ENCODE measurements at places on chromosomes 5 and 9.

- no peak for DNase-seq
Measured at GRCh38 chr9:137519553-137519952, 30.6 kb downstream of the PNPLA7 start.

DNA sequence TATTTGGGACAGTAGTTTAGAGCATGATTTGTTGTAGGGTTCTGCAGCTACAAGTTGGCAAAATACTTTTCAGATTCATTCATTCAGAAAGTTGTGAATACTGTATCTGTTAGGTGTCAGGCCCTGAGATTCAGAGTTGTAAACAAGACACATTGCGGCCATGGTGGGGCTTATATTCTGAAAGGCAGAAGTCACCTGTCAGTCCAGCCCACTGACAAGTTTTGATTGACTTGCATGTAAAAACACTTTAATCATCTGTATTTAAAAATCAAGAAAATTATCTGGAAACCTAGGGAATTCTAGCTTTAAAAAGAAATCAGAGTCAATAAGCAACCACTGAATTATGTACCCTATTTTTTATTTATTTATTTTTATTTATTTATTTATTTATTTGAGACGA, 13.0 kb downstream of the LARP1 start:
- DNase-seq = no peak

- no peak for DNase-seq
Measured at GRCh38 chr5:79585116-79585515, 27.1 kb upstream of the TENT2 start.

DNA sequence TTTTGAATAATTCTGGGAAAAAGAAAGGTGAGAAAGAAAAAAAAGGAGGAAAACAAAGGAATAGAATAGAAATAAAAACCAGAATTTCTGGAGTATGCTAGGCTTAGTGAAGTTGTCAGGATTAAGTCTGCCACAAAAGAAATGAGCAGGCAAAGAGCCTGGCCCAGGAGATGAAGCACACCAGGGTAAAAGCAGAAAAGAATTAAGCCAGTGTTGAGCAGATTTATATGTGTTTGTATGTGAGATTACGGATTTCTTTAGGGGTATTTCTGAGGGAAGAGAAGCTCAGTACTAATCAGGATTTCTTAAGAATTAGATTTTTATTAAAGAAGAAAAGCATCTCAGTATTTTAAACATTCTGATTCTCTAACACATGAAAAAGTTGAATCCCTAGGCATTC, 74.5 kb downstream of the MRPS27 start:
- DNase-seq = no peak

GRCh38 chr5:95738072-95738471, 6.9 kb downstream of the RHOBTB3 start:
- DNase-seq = no peak

- no peak for DNase-seq
Measured at GRCh38 chr9:110081395-110081794, 126.6 kb downstream of the C9orf152 start.

DNA sequence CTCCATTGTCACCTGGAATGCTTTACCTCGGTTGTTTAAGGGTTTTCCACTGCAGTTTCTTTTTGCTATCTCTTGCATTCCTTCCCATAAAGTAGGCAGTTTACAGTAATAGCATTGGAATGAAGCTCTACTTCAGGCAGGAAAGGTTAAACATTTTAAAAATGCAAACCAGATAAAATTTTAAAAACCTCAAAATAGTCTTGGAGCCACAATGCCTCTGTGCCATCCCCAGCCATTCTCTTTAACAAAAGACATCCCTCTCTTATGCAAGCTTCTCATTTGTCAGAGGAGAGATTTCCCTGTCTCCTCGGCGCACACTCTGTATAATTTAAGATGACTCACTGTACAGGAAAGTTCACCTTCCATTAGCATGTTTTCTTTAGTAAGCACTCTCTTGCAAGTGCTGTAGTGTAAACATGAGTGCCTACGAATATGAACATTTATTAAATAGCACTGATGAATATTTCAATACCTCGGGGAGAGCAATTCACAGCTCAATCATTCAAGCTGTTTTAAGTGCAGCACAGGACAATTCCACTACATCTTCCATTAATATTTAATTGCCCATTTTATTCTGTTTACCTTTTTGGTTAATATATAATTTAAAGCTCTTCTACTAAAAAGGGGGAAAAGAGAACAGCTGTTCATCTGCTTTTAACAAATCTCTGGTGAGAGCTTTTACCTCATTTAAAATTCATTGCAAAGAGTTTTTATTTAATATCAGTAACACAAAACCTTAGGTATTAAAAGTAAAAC, 343.6 kb downstream of the SPATA31D1 start:
- no peak for DNase-seq

All from activated naive CD8-positive, alpha-beta T cell treated with anti-CD3 and anti-CD28 coated beads for 36 hours (primary cell).